Activated CD4-positive, alpha-beta T cell treated with anti-CD3 and anti-CD28 coated beads, Interleukin-2, amount 10 ng/mL, durations not matched to agents 24 days and 14 days (primary cell): ENCODE measurements at places on chromosomes 3 and 15.

DNA sequence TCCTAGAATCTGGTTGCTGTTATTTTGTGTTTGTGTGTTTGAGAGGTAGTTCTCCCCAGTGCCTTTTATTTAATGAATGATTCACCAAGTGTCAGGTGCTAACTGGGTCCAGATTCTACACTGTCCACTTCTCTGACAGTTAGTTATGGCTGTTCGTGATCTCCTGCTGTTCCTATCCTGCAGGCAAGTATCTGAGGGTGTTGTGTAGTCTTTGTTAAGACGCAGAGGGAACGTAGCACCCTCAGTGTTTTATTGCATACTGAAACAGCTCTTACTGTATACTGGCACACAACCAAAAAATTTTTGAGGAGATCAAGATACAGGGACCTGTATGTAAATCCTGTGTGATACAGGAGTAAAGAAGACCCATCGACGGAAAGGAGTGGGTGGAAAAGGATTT, 1271.3 kb downstream of the ROBO1 start:
- no peak overlapping the region for H3K4me3 ChIP-seq
- H3K27me3 ChIP-seq: no peaks in the 10 kb centered on the region
- DNase-seq: no peak

DNA sequence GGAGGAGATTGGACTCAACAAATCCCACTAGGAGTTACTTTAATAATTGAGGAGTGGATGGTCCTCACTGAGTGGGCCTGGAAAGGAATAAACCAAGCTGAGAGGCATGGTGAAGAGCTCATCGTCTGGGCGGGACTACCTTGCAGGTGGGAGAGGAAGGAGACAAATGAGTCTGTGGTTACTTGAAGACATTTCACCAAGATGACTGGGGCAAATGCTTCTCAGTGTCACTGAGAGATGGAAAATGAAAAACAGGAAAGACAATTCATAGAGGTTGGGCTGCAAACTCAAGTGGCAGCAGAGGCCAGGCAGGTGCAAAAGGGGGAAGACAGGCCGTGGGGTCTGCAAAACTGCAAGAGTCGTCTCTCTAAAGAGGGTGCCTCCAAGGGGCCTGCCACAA, 1.5 kb upstream of the ARHGAP31 start:
- H3K4me1 ChIP-seq: peaks cover 30% of the 10 kb centered on the region
- peak overlapping the region; percentile 86 for H3K4me3 ChIP-seq
- no peak for DNase-seq
- peak overlapping the region; percentile 2 for H3K27ac ChIP-seq
- H3K36me3 ChIP-seq: peaks cover 10% of the 10 kb centered on the region
- H3K27me3 ChIP-seq: peaks cover 24% of the 10 kb centered on the region

DNA sequence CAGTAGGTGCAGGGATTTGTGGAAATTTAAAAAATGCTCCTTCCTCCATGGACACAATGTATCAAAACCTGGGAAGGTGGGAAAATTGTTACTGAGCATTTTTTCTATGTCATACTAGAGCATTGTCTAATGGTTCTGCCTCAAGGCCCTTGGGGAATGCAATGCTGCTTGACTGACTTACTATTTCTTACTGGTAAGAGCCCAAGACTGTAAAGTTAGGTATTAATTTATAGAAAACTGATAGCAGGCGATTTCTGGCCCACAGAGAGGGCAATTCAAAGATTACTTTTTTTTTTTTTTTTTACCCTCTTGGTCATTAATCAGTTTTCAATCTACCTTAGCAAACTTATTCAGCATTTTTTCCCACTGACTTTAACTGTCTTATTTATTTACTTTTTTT, 38.5 kb upstream of the MRPL3 start:
- H3K27ac ChIP-seq: no peak overlapping the region
- no peaks in the 10 kb centered on the region for H3K4me1 ChIP-seq
- H3K36me3 ChIP-seq: no peaks in the 10 kb centered on the region
- peaks cover 16% of the 10 kb centered on the region for H3K27me3 ChIP-seq
- no peak for DNase-seq
- H3K4me3 ChIP-seq: no peak overlapping the region

DNA sequence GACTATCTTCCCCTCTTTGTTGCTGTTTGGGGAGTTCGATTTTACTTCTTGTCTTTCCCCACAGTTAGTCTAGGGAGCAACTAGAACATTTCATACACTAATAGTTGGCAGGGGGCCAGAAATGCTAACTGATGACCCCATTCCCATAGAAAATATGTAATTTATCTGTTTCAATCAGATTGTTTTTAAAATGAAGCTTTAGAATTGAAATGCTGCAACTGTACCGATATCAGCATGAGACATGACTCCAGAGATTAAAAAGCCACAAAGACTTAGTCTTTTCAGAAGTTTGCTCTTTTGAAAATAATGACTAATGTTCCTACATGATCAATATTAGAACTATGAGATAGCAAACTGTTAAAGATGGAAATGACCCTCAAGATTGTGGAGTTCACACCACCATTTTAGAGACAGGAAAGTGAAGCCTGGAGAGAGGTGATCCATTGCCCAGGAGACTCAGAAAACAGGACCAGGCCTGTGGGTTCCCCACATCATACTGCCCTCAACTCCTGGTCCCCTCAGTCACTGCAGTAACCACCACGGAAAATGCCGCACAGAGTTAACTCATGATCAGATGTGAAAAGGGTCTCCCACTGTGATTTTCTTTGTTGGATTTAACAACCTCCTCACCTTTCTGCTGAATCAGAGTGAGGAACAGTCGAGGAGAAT, 130.3 kb downstream of the CHDH start:
- DNase-seq: no peak
- H3K27ac ChIP-seq: no peak overlapping the region
- peaks cover 4% of the 10 kb centered on the region for H3K27me3 ChIP-seq
- peaks cover 3% of the 10 kb centered on the region for H3K4me1 ChIP-seq
- H3K36me3 ChIP-seq: no peaks in the 10 kb centered on the region

DNA sequence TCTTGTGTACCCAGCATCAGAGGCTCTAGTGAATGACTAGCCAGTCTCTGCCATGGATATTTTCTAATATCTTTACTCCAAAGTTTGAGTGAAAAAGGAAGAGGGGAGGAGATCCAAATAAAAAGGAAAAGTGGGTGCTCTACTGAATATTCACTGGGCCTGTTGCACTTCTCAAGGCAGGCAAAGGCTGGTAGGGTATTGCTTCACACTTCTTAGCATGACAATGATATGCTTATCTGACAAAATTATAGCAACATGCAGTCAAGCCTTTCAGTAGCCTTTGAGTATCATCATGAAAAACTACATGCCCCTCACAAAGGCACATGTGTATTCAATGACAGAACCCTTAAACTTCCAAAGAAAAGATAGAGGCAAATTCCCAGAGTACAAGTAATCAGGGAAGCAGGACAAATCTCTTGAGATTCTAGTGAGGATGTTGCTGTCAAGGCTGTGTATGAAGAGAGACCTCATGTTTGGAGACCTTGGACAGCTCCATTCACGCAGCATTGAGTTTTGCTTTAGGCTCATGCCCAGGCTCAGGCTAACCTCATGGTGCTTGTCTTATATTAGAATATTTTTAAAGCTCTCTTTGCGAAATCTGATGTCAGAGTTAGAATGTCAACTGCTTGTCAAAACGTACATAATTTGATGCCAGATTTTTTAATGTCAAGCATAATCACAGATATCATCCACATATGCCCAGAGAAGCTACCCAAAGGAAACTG, 506.9 kb downstream of the OCA2 start:
- no peaks in the 10 kb centered on the region for H3K4me1 ChIP-seq
- H3K4me3 ChIP-seq: no peak overlapping the region
- peak; percentile 3 for DNase-seq
- H3K27me3 ChIP-seq: no peaks in the 10 kb centered on the region
- no peaks in the 10 kb centered on the region for H3K36me3 ChIP-seq

DNA sequence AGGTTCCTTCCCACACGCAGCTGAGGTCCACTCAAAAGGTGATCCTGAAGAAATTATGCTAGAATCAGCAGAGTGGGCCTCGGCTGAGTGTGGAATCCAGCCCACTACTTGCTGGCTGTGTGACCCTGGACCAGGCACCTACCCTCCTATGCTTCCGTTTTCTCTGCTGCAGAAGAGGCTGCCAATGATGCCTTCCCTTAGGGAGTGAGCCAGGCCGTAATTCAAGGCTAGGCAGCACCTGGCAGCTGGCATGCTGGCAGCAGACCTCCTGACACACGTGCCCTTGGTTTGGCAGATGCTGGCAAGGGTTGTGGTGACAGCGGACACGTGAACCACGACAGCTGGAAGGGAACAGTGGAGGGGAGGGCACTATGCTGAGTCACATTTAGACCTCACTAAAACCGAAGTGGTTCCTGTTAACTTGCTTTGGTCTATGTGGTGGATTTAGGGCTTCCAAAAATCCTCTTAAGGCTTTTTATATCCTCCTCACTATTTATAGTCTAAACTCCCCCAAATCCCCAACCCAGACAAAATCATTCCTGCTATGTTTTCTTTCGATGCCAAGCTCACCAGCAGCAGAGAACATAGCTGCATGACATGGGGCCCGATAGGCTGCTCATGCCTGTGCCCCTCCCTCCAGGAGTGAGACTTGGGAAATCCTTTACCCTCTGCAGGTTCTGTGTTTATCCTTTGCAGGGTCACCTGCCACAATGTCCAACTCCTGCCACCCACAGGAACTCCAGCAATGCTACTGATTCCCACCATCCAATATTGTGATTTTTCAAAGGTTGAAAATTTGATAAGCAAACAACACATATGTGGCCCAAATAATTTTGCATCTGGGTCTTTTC, 10.6 kb upstream of the PCSK6 start:
- peaks cover 24% of the 10 kb centered on the region for H3K27me3 ChIP-seq
- DNase-seq: peak; percentile 67
- H3K4me3 ChIP-seq: no peak overlapping the region
- peaks cover 36% of the 10 kb centered on the region for H3K4me1 ChIP-seq

DNA sequence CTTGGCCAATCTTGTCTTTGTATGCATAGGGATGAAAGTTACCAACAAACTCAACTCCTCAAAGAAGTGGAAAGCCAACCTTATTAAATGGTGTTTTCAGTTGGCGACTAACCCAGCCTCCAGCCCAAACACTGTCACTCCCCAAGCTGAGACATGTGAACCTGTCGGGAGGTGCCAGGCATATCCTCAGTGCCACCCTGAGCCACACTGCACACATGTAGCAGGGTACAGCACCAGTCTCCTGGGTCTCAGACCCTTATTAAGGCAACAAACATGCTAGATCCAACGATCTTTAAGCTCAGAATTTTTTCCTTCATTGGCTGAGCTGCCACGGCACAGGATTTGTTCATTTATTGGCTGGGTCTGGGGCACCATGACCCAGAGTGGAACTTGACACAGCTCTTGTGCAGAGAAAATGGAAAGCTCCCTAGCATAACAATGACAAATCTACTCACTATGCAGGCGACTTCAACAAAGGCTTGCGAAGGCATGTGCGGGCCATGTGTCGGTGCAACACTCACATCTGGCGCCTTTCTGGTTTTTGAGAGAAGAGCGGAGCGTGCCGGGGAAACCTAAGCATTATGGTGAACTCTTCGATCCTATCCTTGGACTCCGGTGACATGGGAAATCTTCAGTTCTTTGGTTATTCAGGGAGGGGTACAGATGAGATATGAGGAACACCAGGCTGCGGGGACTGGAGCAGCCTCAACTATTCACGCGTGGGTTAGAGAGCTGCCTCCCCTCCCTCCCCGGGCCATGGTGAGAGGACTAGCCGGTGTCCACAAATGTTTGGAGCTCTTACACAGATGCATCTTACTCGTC, 190.1 kb downstream of the FAM43A start:
- H3K27ac ChIP-seq: no peak overlapping the region
- no peak for DNase-seq
- H3K4me3 ChIP-seq: no peak overlapping the region
- no peaks in the 10 kb centered on the region for H3K36me3 ChIP-seq
- H3K27me3 ChIP-seq: peaks cover 4% of the 10 kb centered on the region

DNA sequence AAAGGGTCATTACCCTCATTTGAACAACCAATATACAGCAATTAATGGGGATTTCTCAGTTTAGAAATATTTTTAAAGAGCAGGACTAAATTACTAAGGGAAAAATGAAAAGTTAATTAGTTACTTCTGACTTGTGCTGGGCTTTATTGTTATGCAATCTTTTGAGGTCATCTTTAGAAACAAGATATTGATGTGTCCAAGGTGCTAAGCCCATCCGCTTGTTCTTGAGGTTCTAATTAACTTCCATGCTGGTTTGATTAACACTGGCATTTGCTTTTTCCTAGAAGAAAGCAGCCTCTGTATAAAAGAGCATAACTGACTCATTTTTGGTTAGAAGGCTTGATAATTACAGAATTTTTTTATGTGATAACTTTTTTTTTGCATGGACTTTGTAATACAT, 256.5 kb upstream of the AGTR1 start:
- DNase-seq: no peak
- no peak overlapping the region for H3K4me3 ChIP-seq
- no peaks in the 10 kb centered on the region for H3K36me3 ChIP-seq
- H3K27ac ChIP-seq: no peak overlapping the region
- no peaks in the 10 kb centered on the region for H3K27me3 ChIP-seq
- H3K4me1 ChIP-seq: no peaks in the 10 kb centered on the region

DNA sequence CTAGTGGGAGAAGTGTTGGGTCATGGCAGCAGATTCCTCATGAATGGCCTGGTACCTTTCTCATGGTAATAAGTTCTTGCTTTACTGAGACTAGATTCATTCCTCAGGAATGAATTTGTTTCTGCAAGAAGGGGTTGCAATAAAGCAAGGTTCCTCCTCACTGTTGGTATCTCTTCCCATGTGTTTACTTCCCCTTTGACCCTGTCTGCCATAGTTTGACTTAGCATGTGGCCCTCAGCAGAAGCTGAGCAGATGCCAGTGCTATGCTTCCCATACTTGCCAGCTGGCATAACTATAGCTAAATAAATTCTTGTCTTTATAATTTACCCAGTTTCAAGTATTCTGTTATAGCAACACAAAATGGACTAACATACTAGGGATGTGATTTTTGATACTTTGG, 163.6 kb upstream of the COL8A1 start:
- no peak for DNase-seq
- no peaks in the 10 kb centered on the region for H3K36me3 ChIP-seq
- H3K4me3 ChIP-seq: no peak overlapping the region

DNA sequence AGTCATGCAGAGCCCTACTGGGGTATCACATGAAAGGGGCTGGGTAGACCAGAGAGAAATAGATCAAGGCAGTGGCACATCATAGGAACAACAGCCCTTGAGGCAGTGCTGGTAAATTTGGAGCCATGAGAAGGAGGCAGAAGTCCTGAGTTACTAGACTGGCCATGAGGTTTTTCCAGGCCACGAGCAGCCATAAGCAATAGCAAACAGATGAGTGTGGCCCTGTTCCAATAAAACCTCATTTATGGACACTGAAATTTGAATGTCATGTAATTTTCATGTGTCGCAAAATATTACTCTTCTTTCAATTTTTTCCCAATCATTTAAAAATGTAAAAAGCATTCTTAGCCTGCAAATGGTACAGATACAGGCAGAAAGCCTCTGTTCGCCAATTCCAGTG, 28.1 kb upstream of the LRRN1 start:
- no peaks in the 10 kb centered on the region for H3K4me1 ChIP-seq
- no peaks in the 10 kb centered on the region for H3K36me3 ChIP-seq
- no peaks in the 10 kb centered on the region for H3K27me3 ChIP-seq
- DNase-seq: no peak
- H3K4me3 ChIP-seq: no peak overlapping the region
